HFF-Myc (cell line): ENCODE measurements at places on chromosomes 5 and 9.

DNA sequence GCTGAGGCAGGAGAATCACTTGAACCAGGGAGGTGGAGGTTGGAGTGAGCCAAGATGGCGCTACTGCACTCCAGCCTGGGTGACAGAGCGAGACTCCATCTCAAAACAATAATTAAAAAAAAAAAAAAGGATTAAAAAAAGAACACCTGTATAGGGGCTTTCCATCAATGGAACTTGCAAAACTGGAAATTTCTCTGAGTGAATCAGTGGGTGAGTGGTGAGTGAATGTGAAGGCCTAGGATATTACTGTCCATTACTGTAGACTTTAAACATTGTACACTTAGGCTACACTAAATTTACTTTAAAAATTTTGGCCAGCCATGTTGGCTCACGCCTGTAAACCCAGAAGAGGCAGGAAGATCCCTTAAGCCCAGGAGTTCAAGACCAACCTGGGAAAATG, 5.7 kb upstream of the RARS1 start:
- no peak for DNase-seq

DNA sequence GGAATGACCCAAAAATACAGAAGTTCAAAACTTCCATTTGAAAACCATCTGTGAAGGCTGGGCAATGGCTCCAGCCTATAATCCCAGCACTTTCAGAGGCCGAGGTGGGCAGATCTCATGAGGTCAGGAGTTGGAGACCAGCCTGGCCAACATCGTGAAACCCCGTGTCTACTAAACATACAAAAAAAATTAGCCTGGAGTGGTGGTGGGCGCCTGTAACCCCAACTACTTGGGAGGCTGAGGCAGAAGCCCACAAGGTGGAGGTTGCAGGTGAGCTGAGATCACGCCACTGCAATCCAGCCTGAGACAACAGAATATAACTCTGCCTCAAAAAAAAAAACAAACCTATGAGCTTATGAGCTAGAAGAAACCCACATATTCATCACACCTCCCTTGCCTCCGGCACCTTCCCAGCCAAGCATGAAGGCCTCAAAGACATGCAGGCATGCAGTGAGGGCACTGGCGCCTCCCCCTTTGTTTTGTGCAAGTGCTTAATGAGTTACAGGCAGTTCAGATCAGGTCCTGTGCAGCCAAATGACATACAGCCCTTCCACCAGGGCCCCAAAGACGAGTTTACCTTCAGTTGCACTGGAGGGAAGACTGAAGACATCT, 9.9 kb downstream of the HNRNPH1 start:
- DNase-seq = no peak

GRCh38 chr9:88969646-88970373, 21.5 kb upstream of the S1PR3 start:
- DNase-seq = no peak

- no peak for DNase-seq
Observed at GRCh38 chr9:94908011-94908563, 181.6 kb downstream of the AOPEP start.

DNA sequence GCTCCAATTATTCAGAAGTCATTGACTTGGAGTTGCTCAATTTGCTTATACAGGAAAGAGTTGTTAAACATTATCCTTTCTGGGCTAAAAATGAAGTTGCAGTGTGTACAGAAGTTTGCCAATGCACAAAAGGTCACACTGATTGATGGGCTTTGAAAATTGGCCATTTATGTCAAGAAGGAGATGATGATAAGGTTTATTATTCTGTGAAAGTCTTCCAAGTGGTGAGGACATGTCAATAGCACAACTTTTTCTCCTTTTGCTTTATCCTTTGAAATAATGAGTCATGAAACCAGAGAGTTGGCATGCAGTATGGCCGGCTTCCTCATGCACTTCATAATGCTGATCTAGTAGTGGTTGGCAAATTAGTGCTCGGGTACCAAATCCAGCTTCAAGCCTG, 848.5 kb upstream of the WWC1 start:
- no peak for DNase-seq

DNA sequence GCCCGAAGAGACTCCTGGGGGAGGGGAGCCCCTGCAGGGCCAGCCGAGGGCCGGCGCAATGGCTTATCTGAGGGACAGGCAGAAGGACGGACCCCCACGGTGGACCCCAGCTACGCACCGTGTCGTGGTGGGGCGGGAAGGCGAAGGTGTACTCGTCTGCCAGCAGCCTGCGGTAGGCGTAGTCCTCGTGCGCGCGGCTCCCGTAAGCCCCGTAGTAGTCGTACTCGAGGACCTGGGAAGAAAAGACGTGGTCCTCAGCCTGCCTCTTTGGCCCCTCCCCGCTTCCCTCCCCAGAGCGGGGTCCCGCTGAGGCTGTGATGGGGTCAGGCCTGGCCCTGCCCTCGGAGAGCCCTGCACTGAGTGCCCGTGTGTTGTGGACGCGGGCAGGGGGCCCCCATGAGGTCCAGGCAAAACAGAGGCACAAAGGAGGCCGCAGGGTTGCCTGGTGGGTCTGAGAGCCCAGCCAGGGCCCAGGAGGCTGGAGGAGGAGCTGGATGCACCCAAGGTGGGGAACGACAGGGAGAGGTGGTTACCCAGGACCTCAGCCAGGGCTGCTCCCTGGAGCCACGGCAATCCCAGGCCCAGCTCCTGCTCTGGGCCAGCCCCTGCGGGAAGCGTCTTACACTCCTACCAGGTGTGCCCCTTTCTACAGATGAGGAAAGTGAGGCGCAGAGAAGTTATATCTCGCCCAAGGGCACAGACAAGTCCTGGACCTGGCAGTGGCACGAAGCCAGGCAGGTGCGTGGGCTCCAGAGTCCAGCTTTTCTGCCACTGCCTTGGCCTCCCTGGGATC, 35.2 kb downstream of the SARDH start:
- DNase-seq = no peak

DNA sequence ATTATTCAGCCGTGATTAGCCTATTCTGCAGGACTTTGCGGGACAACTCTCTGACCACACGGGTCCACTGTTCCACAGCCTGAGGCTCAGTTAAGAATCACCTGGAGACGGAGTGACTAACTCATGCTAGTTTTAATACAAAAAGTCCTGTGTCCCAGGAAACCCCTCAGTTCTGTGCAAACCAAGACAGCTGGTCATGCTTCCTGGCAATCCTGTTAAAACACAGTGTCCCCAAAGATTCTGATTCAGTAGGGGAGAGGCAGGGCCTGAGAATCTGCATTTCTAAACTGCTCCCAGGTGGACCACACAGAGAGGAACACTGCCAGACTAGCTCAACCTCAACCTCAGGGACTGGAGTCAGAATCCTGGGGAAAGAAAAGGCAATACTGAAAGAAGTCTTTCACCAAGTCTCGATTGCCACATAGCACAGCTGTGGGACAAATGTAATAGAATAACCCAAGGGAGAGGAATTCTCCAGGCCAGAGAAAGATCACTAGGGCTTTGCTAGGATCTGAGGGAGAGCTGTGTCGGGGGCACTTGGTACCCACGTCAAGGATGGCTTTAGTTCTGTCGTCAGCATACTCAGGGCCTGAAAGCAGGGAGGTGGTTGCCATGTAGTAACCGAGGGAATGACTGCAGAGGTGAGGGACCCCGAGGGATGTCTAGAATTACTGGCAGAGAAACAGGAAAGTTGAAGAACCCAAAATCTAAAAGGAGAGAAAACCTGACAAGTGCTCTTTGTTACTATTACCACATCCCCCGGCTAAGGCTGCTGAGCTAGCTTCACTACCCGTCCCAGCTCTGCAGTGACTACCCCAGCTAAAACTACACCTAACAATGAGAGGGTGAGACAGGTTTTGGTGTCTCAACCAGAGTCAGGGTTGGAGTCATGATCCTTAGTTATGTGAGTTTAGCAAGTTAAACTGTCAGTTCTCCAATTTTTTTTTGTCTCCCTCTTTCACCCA, 8.6 kb downstream of the SUSD1 start:
- DNase-seq = no peak

- peak; percentile 66 for DNase-seq
Observed at GRCh38 chr5:93789173-93790067, 48.0 kb upstream of the POU5F2 start.

DNA sequence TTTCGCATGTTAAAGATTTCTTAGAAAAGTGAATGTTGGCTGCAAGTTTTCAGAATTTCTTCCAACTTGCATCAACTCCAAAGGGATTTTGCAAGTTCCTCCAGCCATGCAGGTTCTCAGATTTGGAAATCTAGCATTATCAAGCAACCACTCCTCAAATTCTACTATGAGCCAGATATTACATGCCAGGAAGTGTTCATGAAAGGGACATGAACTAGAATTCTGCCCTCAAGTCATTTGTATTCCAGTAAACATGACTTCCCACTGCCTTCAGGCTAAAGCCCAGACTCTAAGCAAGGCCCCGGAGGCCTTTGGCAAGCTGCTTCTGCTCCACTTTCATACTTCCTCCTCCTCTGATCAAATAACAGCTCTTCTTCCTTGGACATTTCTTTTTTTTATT, 111.3 kb upstream of the PAPPA start:
- DNase-seq = no peak

DNA sequence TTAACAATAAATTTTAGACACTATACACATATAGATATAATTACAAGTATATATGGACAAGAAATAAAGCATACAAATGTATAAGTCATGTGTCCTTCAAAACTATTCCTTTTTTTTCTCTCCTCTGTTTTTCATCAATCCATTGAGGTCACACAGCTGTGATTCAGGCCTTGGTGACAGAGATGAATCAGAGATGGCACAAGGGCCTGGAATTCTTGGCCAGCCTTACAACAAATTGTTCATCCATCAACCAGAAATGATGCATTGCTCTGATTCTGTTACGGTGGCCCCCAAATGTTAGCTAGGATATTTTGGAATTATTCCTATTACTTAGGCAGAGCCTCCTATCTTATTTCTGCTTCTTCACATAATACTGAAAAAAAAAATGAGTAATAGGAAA, 108.7 kb upstream of the MPDZ start:
- no peak for DNase-seq

DNA sequence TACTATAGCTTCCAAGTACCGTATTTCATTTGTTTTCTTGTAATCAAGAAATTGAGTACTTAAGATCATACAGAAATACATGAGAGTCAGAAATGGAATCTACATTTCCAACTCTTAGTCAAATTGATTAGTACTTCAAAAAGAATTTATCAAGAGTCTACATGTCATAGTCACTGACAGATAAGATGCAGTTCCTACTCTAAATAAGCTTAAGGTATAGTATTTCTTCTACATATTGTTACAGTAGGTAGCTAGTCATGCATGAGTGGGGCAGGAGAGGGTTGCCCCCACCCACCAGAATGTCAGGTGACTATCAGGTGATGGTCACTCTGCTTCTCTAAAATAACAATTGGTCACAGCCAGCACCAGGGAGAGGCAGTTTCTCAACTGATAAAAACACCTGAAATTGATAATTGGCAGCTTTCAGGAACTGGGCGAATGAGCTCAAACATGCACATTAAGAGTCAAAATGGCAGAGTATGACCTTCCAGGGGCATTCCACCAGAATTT, 2.9 kb downstream of the BAAT start:
- no peak for DNase-seq

DNA sequence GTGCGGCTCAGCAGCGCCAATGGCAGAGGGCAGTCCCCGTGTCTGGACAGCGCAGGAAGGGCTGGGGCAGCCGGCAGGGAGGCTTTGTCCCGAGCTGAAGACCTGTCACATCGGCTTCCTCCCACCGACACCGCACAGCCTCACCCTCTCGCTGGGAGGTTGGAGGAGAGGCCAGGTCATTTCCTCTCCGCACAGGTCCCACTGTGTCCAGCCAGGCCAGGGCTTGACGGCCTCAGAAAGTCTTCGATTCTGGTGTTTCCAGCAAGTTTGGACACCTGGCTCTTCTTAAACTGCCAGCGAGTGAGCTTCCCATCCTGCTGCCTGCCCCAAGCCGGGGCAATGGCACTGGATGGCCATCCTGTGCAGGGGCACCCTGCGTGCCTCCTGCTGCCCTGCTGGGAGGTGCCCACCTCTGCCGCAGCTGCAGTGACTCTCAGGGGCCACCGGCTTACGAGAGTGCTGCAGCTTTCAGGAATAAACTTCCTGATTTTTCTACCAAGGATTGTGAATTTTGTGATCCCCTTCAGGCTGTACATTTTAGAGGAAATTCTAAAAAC, 33.9 kb downstream of the AHRR start:
- no peak for DNase-seq

DNA sequence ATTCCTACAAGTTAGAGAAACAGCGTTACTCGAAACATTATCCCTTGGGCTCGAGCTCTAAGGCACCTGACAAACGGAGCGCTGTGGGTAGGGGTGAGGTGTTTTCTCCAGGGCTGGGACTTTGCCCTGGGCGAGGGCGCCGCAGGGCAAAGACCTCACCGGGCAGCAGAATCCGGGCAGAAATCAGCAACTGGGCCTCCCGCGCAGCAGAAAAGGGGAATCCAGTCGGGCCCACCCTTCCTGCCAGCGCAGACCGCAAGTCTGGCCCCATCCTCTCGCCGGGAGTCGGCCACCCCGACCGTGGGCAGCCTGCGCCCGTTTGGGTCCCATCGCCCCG, 430 bp upstream of the MSH3 start:
- no peak for DNase-seq

GRCh38 chr5:125976421-125977000, 446.7 kb upstream of the GRAMD2B start:
- no peak for DNase-seq

GRCh38 chr9:132985071-132985350, 6.5 kb downstream of the GFI1B start:
- no peak for DNase-seq

DNA sequence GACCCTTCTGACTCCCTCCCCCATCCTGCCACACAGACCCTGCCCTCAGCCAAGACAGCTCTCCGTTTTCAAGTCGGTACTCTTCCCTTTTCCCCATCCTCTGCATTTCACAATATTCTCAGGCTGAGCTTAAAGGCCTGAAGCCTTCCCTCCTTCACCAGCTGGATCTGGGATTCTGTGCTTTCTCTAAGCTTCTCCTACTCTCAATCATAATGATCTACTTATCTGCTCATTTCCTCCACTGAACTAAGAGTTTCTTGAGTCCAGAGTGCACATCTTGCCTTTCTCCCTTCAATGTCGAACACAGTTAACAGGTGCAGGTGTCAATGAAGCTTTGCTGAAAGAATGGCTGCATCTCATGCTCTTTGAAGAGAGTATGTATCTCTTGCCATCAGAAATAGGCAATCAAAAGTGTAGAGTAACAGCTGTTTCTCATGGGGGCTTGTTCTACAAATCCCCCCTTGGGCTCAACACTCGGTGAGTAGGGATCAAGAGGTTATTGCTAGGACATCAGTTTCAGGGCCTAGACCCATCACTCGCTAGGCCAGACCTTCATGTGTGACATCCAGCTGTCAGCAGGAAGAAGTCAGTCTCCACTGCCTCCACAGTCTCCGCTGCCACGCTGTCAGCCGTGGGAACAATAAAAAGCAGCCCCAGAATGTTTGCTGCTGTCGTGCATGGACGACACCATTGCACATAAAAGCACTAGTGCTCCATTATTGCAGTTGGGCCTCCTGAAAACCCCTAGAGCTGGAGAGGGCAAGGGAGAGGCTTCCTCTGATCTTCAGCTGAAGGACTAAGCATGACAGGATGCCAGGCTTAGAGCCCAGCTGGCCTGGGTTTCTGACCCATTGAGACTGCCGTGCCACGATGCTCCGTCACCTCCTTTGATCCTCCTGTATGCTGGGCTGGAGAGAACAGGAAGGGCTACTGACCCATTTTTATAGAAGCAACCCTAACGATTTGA, 23.7 kb downstream of the TRAF1 start:
- no peak for DNase-seq
